Hypothalamus (tissue), 51 donors: ENCODE measurements at places on chromosomes 12 and 14.

- DNase-seq, result no peak
Measured at GRCh38 chr12:30108666-30109065, 324.9 kb upstream of the TMTC1 start.

- DNase-seq, result no peak
Measured at GRCh38 chr12:78057075-78057474, 226.4 kb downstream of the NAV3 start.

DNA sequence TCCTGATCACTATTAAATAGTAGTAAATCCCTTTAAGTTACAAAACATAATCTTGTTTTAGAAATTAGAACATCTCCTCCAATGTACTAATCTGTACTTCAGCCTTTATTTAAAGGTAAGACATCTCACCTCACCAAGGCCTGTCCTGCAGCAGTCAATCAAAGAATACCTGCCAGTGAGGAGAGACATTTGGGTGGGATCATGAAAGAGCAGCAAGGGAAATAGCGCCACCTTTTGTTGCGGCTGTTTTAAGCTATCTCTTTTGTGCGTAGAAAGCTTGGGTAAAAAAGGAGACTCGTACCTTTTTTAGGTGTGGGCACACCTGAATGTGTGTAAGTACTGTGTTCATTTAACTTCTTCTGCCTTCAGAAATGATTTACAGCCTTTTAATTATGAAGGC is 117.8 kb upstream of the TMTC1 start:
- no peak for DNase-seq

GRCh38 chr14:102323102-102323501 is 3.6 kb downstream of the ZNF839 start:
- peak; percentile 49 for DNase-seq

- DNase-seq, result no peak
Measured at GRCh38 chr12:94798113-94798512, 147.8 kb upstream of the TMCC3 start.

GRCh38 chr14:96630281-96630680 is 128.1 kb downstream of the PAPOLA start:
- DNase-seq, result no peak

- no peak for DNase-seq
Measured at GRCh38 chr12:3885277-3886094, 12.3 kb upstream of the PARP11 start.

GRCh38 chr14:44317441-44317746 is 189.7 kb downstream of the FSCB start:
- DNase-seq, result no peak

DNA sequence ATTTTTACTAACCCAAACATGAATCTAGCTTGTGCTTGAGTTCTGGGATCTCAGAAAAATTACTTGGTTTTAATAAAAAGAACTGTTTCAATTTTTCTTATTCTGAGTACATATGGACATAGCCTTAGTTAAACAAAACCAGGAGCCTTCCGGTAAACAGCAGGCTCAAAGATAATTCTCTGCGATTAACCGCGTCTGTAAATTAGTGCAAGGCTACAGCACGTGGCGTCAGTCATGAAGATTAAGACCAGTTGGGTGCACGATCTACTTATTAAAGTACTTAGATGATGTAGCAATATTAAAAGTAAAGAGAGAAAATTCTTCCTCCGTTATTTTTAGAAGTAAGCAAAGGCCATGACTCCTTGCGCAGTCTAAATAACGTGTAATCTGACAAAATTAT is 700 bp downstream of the KCNJ8 start:
- no peak for DNase-seq

GRCh38 chr14:102077382-102077709 is 9.5 kb downstream of the HSP90AA1 start:
- no peak for DNase-seq

GRCh38 chr12:29565727-29566126 is 68.2 kb upstream of the OVCH1 start:
- no peak for DNase-seq

- no peak for DNase-seq
Measured at GRCh38 chr12:24615967-24616411, 332.9 kb downstream of the BCAT1 start.

DNA sequence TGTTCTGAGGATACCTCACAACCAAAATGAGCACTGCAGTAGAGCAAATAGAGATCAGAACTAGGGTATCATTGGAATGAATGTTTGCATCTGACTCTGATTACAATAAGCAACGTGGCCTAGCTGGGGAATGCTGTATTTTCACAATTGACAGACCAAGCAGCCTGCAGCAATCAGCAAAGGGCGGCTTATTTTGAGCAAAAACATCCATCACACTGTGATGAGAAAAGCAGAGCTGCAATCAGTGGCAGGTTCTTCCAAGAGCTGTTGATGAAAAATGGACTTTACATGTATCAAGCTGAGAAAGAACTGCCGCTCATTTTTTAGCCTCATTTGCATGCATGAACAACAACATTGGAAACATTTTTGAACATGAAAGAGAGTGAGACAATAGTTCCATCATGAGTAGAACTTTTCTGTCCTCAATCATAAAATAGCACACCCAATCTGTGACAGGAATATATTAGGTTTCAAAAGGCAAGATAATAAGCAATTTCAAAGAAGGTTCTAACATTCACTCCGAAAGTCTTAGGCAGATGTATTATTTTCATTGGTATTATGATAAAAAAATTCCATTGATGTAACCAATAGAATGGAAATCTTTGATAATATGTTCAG is 249.7 kb upstream of the FBXO33 start:
- no peak for DNase-seq

DNA sequence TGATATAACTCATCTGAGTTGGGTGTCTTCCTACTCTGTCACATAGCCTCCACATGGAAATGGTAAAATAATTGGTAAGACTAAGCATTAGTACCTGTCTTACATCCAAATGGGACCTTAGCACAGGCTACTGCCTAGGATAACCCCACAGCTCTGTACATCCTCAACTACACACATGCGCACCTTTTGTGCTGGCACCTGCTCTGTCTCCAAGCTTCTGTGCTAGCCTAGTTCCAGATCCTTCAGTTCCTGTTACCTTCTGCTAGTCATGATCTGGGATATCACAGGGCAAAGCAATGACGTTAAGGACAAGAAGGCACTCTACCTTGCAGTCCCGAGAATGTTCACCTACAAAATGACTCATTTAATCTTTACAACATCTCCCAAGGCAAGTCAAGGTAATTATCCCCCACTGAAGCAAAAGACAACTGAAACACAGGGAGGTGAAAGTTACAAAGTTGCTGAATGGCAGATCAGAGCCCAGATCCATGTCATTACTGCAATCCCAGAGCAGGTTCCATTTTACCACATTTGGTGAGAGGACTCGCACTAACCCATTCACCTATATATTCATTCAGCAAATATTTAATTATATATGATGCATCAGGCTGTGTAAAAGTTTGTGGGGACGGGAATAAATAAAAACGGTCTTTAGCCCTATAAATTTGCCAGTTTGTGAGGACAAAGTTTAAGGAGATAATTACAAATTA is 61.7 kb downstream of the PPM1H start:
- DNase-seq, result no peak

DNA sequence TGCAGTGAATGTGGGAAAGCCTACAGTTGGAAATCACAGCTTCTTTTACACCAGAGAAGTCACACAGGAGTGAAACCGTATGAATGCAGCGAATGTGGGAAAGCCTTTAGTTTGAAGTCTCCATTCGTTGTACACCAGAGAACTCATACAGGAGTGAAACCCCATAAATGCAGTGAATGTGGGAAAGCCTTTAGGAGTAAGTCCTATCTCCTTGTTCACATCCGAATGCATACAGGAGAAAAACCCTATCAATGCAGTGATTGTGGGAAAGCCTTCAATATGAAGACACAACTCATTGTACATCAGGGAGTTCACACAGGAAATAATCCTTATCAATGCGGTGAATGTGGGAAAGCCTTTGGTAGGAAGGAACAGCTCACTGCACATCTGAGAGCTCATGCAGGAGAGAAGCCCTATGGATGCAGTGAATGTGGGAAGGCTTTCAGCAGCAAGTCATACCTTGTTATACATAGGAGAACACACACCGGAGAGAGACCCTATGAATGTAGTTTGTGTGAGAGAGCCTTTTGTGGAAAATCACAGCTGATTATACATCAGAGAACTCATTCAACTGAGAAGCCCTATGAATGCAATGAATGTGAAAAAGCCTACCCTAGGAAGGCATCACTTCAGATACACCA is 24.6 kb downstream of the ZNF26 start:
- no peak for DNase-seq

GRCh38 chr14:67428501-67429031 is 16.6 kb upstream of the PLEK2 start:
- DNase-seq, result no peak

- DNase-seq, result no peak
Measured at GRCh38 chr14:95059126-95059525, 98.2 kb downstream of the DICER1 start.

- no peak for DNase-seq
Measured at GRCh38 chr12:25757037-25757665, 201.3 kb upstream of the RASSF8 start.

GRCh38 chr12:112176321-112177010 is 51.1 kb downstream of the TRAFD1 start:
- DNase-seq, result no peak

GRCh38 chr12:119660076-119660475 is 7.9 kb upstream of the PRKAB1 start:
- DNase-seq, result no peak

DNA sequence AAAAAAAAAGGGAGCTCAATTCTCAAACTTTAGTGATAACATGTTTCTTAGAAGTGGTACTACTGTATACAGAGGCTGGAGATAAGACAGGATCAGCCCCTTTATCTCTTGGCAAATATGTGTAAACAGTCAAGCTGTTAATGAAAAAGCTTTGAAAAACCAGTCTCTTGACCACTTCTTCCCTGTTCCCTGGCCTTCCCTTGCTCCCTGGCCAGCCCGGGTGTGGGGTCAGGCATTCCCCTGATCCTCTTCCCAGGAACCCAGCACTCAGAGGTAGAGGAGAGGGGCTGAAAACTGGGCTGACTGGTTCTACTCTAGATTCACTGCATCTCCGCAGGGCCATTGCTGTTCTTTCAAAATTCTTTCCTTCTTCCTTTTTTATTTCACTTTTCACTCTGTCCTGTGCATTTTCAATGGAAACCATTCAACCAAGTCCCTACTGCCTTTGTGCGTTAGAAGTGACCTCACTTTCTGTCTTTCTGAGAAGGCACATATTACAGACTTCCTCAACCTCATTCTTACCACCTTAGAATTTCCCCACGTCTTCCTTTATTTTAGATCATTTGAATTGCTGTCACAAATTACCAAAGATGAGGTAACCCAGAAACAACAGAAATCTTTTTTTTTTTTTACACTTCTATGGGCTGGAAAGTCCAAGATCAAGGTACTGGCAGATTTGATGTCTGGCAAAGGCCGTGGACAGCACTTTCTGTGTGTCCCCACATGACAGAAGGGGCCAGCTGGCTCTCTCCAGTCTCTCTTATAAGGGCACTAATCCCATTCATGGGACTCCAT is 5.7 kb downstream of the GNG2 start:
- DNase-seq, result no peak

GRCh38 chr12:71567537-71567936 is 96.1 kb downstream of the ZFC3H1 start:
- no peak for DNase-seq

GRCh38 chr14:53538316-53538881 is 385.3 kb upstream of the DDHD1 start:
- no peak for DNase-seq

DNA sequence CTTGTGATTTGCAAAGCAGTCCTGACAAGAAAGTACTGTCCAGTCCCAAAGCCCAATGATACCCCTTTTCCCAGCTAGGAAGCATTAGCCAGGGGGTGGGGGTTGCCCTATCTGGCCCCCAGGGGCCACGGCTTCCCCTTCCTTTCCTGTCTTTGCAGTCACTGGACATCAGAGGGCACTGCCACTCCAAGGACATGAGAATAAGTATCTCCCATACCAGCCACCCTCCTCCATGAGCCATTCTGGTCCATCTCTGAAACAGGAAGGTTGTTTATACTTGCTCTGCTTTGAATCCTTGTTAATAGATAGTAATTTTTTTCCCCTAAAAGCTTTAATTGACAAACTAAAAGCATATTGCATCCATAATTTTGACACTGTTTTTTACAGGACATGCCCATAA is 29.7 kb downstream of the RBM19 start:
- DNase-seq, result no peak

- DNase-seq, result no peak
Measured at GRCh38 chr14:24432259-24433131, 2.7 kb downstream of the KHNYN start.

DNA sequence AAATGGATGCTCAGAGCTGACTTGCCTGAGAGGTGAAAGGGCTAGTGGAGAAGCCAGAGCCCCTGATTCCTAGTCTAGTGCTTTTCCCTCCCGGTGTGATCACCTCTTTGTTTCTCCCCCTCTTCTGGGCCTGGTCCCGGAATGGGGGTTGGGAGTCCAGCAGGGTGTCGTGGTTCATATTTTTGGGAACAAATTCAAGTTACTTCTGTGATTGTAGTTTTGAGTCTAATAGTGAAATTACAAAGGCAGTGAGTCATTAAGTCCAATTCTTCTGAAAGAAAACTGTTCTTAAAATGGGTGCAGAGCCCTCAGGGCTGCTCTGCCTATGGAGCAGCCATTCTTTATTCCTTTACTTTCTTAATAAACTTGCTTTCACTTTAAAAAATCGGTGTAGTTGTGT is 7.6 kb downstream of the SUSD6 start:
- DNase-seq, result no peak

DNA sequence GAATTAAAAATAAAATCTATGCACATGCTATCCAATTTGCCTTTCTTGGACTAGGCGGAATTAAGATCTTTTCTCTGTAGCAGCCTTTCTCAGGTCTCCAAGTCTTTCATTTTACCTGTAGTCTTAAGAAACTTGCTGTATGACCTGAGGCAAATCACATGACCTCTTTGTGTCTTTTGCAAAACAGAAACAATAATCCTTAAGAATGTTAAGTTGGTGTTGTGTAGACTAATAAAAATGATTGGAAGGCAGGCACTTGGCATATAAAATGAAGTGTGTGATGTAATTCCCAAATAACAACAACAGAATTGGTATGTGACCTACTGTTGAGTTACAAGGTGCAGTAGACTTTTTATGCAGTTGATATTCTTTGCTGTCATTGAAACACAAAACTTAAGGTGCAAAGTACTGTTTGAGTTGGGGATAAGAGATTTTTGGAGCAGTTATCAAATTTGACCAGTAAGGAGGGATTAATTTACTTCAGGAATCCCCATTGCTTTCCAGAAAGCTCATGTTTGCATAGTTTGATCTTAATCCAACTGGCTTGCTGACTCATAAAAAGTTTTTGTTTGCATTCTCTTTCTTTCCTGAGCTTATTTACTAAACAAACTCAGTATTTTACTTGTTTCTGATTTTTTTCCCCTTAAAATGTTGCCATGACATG is 51.4 kb downstream of the SUSD6 start:
- no peak for DNase-seq

GRCh38 chr12:68622250-68622649 is 11.6 kb downstream of the RAP1B start:
- DNase-seq, result no peak

- DNase-seq, result no peak
Measured at GRCh38 chr14:53452005-53452673, 299.0 kb upstream of the DDHD1 start.

DNA sequence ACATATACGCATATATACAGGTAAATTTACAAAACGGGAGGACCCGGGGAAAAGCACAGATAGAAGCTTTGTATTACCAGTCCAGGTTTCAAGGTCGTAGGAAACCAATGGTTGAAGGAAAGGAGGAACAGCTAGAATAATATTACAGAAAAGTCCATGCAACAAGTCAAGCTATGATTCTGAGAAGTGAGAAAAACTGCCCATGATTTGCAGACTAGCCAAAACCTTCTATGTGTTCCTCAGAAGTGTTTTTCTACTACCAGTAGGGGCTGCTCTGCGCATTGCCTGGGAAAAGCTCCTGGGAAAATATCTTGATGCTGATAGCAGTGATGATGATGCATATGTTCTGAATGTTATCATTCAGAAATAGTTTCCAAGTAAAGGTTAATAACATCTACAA is 2.2 kb downstream of the PDZRN4 start:
- no peak for DNase-seq
